ENCODE measurements at places on chromosomes 1 and 21.

- H3K27me3 ChIP-seq: no peaks in the 10 kb centered on the region
- no peaks in the 10 kb centered on the region for H3K4me1 ChIP-seq
- DNase-seq: no peak
- H3K4me3 ChIP-seq: no peak overlapping the region
- H3K36me3 ChIP-seq: no peaks in the 10 kb centered on the region
These were observed 109.8 kb downstream of the OMA1 start for GRCh38 chr1:58436615-58437297.

DNA sequence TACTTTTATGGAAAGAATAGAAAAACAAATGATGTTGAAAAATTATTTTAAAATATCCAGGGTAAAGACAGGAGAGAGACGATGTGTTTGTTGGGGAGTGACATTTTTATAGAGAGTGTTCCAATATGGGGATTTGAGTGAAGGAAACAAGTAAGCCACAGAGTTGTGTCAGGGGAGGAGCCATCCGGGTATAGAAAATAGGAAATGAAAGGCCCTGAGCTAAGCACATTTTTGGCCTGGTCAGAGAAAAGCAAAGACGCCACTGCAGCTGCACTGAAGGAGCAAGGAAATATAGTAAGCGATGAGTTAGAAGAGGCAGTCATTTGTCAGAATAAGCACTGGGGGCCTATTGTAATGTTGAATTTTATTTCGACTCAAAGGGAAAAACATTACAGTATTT, 107.3 kb upstream of the ADGRL4 start:
- no peaks in the 10 kb centered on the region for H3K36me3 ChIP-seq
- H3K4me1 ChIP-seq: no peaks in the 10 kb centered on the region
- no peak overlapping the region for H3K27ac ChIP-seq
- H3K27me3 ChIP-seq: no peaks in the 10 kb centered on the region
- no peak overlapping the region for H3K4me3 ChIP-seq

DNA sequence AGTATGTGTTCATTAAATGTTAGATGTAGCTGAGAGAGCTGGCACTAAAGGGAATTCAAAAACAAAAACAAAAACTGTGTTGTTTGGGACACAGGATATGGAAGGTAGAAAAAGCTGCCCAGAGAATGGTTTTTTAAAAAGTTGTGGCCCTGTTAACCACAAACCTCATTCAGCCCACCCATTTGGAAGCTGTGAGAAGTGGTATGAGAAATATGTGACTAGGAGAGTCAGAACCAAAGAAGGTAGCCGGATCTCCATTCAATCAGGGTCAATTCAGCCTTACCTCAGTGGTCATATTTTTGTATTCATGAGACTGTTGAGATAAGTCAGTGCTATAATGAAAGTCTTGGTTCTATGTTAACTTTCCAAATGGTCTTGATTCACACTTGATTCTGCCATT, 29.8 kb upstream of the CACYBP start:
- peaks cover 4% of the 10 kb centered on the region for H3K4me1 ChIP-seq
- no peaks in the 10 kb centered on the region for H3K36me3 ChIP-seq
- no peaks in the 10 kb centered on the region for H3K27me3 ChIP-seq
- H3K4me3 ChIP-seq: no peak overlapping the region
- no peak overlapping the region for H3K27ac ChIP-seq

DNA sequence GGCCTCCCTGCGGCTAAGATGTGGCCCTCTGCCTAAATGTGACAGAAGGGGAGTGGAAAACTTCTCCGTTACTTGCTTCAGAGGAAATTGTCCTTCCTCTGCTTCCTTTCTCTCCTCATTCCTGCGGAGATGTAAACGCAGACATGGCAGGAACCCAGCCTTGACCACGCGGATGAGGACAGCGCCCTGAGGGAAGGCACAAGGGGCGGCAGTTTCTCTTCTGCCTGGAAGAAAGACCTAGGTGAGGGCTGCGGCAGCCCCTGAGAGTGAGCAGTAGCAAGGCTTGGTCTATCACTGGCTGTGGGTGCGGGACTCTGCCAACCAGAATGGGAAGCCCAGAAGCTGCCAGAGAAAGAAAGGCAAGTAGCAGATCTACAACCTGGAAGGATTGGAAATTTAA, 14.0 kb upstream of the CTPS1 start:
- no peak for DNase-seq
- H3K36me3 ChIP-seq: no peaks in the 10 kb centered on the region
- peaks cover 19% of the 10 kb centered on the region for H3K4me1 ChIP-seq
- peak overlapping the region; percentile 94 for H3K27ac ChIP-seq

DNA sequence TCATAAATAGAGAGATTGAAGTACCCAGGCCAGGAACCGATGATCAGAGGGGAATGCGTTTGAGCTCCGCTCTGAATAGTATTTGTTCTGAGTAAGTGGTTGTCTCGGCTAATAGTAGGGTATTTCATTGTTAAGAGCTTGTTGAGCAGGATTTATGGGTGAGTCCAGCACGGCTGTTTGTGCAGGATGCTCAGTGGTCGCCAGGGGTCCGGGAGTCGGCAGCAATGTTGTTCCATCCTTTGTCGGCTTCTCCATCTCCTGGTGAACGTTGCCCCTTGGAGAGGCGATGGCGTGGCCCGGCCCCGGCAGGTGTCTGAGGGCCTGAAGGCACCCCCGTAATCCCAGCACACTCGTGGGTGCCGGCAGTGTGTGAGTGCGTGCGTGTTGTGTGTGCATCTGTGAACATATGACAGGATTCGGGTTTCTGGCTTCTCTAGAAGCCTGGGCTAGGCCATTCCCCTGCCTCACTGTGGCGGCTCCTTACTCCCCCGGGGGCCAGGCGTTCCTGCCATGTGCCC, 160.8 kb upstream of the ARHGEF16 start:
- no peaks in the 10 kb centered on the region for H3K36me3 ChIP-seq
- DNase-seq: no peak
- H3K4me3 ChIP-seq: no peak overlapping the region
- H3K27ac ChIP-seq: no peak overlapping the region

Data from RWPE2 (cell line).